Activated CD8-positive, alpha-beta memory T cell treated with anti-CD3 and anti-CD28 coated beads, Interleukin-2, amount 50 U/mL, for 48 hours (primary cell): ENCODE measurements at places on chromosomes 4 and X.

DNA sequence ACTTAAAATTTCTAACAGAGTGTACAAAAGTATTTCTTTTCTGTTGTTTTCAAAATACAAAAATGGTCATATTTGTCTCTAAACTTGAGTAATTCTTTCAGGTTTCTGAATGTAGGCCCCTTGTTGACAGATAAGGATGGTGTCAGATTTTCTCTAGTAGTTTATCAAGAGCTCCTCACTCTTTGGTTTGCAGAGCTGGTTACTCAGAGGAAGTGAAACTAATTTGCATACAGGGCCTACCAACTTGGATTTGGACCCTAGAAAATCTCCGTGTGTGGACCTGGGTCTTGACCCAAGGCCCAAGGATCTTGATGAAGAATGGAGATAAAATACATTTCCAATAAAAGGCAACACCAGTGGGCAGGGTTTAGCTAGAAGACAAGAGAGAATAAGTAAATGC is 433 bp upstream of the ADH6 start:
- DNase-seq: no peak

DNA sequence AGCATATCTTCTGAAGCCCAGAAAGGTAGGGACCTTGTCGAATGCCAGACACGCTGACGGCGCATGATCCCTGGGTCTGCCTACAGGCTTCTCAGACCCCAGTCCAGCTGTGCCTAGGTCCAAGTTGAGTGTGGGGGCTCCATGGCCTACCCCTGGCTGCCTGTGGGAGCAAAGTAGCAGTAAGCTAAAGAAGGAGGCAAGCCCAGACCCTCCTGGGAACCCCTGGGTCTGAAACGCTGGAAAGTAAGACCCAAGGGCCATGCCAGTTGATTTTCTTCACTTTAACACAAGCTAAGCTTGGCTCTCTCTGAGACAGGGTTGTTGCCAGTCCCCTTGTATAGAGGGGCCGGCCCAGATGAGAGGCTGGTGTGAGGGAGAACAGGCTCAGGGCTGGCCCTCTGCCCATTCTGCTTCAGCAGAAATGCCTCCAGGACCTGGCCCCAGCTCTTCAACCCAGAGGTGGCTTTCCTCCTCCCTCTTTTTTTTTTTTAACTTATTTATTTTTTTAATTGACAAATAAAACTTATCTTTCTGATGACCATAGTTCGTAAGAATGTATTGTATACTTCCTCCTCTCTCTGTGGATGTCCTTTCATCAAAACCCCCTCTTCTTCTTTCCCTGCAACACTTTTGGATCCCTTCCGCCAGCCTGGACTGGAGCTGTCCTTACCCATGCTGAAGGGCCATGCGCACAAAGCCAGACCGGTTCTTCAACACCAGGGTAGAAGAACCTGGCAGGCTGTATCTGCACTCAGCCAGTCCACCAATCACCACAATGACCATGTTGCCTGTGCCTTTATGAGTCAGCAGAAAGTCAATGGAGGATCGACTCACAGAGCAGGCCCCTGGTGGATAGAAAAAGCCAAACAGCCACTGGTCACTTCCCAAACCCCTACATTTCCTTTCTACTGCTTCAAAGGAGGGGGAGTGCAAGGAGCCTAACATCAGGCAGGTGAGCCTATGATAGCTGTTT is 7.1 kb downstream of the AWAT2 start:
- DNase-seq: no peak

- no peak for DNase-seq
These were observed 150.2 kb downstream of the C4orf33 start for GRCh38 chr4:129246145-129246544.

DNA sequence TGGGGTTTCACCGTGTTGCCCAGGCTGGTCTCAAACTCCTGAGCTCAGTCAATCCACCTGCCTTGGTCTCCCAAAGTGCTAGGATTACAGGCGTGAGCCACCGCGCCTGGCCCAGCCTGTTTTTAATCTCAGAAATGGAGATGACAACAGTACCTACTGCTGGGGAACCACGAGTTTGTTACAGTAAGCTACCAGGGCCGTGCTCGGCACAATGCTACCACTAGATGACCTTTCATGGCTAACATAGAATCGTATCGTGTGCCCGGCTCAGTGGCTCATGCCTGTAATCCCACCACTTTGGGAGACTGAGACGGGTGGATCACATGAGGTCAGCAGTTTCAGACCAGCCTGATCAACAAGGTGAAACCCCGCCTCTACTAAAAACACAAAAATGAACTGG is 90.8 kb upstream of the SLC34A2 start:
- DNase-seq: no peak

- DNase-seq: no peak
These were observed at the start of gene ASB5 for GRCh38 chr4:176268963-176269362. Gene ASB5 (minus strand): TSS chr4:176269222. CDS start chr4:176269108, 114 bp downstream.

DNA sequence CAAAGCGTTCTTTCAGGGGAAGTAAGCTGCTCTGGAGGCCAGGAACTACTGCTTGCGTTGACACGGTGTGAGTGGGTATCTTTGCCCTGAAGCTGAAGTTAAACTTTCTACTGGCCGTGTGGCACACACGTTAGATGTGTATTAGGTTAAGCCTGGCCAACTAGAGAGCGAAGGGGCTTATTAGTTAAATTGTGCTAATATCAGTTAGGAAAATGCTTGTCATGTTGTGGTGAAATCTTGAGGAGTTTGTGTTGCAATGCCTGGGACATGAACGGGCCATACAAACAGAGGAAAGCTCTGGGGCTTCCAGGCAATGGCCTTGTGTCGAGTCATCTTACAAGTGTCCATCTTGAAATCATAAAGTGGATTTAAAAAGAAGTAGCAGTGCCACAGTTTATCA is 62.6 kb downstream of the NSUN7 start:
- DNase-seq: no peak
